ENCODE measurements at places on chromosomes 6 and 20. TPM values are rescaled to one million over a fixed set of nuclear protein-coding genes. Genes with fewer than 3 reads are reported as not detected.

GRCh38 chr20:15916623-15917022 lies 656.6 kb downstream of the KIF16B start:
- DNase-seq, result no peak

DNA sequence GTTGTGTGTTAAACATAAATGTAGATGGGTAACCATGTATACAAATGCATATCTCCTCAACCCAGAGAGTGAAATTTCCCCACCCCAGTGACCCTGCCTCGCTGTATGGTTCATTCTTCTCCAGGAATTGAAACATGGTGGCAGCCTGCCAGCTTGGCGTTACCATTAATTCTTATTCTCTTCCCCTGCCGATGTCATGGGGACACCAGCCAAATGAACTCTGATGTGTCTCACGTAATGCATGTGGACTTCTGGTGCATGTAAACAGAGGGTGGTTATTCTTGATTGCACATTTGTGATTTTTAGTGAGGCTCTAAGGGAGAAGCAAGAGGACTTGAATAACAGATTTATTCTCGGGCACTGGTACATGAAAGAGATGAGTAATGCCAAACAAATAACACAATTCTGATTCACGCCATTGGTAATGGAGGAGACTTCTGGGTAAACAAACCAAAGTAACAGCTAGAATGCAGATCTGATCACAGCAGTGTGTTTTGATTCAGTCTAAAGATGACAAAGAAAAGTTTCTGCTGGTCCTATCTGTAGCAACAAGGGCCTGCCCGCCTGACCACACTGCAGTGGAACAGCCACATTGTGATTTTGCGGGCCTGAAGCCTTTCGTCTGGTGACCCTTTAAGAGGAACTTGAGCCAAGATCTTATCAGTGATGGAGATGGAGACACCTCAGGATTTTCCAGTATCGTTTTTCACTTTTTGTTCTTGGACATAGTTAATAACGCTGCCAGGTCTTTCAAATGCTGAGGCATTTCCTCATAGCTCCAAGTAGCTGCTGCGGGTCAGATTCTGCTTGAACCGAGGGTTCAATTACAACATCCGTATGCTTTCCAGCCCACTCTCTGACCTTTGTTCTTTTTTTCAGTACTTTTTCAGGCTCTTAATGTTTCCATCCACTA lies 171.8 kb upstream of the AKAP12 start:
- peak; percentile 81 for DNase-seq

DNA sequence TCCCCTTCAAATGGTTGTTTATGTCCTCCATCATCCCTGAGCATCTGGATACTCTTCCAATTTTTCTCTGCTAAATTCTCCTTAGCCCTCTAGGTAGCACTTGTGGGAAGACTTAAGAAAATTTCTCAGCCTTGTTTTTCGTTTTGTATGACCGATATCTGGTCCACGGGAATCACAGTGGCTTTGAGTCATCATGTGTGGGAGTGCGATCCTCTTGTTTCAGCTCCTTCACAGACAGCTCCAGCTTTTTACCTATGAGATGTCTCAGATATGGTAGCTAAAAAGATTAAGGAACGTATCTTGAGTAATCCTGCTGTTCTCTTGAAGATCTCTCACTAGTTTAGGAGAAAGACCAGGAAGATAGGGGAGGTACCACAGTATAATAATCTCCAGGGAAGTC lies 196.1 kb downstream of the GRM1 start:
- DNase-seq, result no peak

DNA sequence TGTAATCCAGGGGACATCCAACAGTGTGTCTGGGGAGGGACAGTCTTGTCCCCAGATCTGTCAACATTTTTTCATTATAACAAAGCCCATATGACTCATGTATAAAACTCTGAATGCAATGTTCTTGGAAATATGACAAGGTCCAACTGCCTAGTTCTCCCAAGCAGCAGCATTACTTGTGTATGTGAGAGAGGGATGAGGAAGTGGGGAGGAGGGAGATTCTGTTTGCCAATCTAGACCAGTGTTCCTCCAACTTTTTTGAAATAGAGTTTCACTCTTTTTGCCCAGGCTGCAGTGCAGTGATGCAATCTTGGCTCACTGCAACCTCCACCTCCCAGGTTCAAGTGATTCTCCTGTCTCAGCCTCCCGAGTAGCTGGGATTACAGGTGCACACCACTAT lies 394.8 kb downstream of the DHX35 start:
- no peak for DNase-seq

MTO1 gene
- total RNA-seq, result 26.0 TPM

- no peak for DNase-seq
Observed at GRCh38 chr6:30565772-30566171, 5.5 kb upstream of the ABCF1 start.

- peak; percentile 93 for DNase-seq
Observed at GRCh38 chr6:157198425-157199279, 124.7 kb downstream of the TMEM242 start.

HLA-DQA2 gene
- not detected for total RNA-seq
